ENCODE measurements at places on chromosomes 7 and 10. TPM values are rescaled to one million over a fixed set of nuclear protein-coding genes. Genes with fewer than 3 reads are reported as not detected.

The IFIT1B gene
- not detected for total RNA-seq

The OR2A7 gene
- 2.6 TPM for total RNA-seq

The SUPV3L1 gene
- 45.9 TPM for total RNA-seq

The PKD2L1 gene
- 0.10 TPM for total RNA-seq

The ARHGEF35 gene
- 4.6 TPM for total RNA-seq

The RP9 gene
- 12.1 TPM for total RNA-seq

The METTL27 gene
- 3.4 TPM for total RNA-seq

The COL28A1 gene
- 0.09 TPM for total RNA-seq

The SPDYE2 gene
- not detected for total RNA-seq

The HHEX gene
- total RNA-seq, result 0.46 TPM

The PAPSS2 gene
- 1.5 TPM for total RNA-seq

The CDC14C gene
- total RNA-seq, result not detected
